ENCODE measurements at places on chromosomes 7 and 10.

DNA sequence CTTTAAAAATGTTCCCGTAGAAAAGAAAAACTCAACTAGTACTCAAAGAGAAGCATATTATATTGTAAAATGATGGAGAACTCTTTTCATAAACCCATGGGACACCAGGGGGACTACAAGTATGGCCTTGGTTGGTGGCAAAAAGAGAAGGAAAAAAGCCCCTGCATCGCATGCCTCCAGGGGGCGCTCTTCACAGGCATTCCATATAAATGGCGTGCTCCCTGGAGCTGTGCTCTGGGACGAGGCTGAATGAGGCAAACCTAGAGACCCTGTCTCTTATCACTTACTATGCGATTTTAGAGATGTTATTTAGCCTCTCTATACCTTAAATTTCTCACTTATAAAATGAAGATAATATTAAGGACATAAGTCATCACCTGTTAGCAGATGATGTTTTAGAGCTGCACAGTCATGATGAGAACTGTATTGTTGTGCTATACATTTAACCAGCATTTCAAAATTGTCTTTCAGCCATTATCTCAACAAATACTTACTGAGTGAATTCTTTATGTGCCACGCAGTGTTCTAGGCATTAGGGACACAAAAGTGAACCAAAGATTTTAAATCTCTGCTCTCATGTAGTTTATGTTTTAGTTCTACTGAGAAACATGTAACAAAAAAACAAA is 105.8 kb downstream of the ARHGAP21 start:
- DNase-seq, result peak; percentile 36

DNA sequence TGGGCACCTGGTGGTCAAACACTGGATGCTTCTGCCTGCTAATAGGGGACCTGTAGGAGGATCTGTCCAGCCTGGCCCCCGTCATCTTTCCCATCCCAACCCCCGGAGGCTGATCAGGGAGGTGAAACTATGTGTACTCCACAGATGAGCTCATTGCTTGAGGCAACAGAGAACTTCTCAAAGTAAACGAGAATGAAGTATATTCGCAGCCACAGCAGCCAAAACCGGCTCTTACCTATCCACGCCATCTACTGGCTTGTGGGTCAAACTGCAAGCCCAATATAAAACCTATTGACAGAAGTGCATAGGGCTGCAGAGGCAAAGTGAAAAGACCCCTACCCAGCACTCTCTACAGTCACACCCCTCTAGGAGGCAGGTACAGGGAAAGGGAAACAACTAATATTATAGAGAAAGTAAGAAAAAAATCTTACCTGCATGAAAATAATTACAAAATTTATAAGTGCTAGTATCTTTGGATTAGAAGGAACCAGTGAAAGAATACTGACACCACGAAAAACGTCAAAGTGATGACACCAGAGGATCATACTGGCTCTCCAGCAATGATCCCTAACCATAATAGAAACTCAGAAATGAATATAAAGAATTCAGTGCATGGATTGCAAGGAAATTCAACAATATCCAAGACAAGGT is 973.5 kb downstream of the ANKRD7 start:
- DNase-seq, result no peak

DNA sequence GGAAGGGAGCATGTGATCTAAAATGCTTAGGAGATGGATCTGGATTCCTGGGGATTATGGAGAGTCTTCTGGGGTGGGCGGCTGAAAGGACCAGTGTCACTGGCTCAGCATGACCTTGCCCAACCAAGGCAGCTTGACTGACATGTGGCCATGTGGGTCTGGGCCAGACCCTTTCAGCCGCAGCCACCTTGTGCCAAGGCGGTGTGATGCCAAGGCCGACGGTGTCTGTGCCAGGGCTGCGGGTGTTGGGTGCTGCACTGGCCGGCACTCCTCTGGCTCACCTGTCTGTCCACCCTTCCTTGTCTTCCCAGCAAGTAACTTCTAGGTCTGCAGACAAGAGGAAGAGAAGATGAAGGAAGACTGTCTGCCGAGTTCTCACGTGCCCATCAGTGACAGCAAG is 8.8 kb downstream of the DEPP1 start:
- no peak for DNase-seq

DNA sequence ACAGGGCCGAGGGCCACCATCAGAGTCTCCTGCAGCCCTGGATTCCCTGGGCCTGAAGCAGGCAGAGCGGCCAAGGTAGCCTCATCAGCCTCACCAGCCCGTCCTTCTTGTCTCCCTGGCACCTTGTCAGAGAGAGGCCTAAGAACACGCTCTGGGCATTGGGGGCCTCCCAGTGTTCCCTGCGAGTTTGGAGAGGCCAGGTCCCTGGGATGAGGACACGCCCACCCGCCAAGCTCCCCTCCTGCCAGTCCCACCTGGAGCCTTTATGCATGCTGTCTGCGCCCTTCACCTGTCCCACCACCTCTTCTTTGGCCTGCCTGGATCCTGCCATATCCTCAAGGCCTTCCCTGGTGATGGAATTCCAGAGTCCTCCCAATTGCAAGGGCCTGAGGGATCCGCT is 69.2 kb downstream of the LHPP start:
- DNase-seq, result no peak

GRCh38 chr10:31320550-31321211 is 1.7 kb downstream of the ZEB1 start:
- DNase-seq, result peak; percentile 78

- no peak for DNase-seq
Measured at GRCh38 chr10:103551619-103552602, 58.4 kb downstream of the NEURL1 start.

GRCh38 chr7:138097064-138097741 is 20.9 kb downstream of the AKR1D1 start:
- no peak for DNase-seq

DNA sequence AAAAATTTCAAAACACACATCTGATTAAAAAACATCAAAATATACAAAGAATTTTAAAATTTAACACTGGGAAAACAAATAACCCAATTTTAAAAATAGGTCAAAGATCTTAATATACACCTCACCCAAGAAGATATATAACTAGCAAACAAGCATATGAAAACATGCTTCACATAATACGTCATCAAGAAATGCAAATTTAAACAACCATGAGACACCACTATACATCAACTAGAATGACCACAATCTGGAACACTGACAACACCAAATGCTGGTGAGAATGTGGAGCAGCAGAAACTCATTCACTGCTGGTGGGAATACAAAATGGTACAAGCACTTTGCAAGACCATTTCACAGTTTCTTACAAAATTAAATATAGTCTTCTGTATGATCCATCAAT is 498.4 kb downstream of the IPMK start:
- DNase-seq, result no peak

GRCh38 chr10:62050346-62050892 is 148.9 kb downstream of the ARID5B start:
- no peak for DNase-seq

GRCh38 chr7:142385491-142386340 is 127.9 kb upstream of the PRSS58 start:
- no peak for DNase-seq

DNA sequence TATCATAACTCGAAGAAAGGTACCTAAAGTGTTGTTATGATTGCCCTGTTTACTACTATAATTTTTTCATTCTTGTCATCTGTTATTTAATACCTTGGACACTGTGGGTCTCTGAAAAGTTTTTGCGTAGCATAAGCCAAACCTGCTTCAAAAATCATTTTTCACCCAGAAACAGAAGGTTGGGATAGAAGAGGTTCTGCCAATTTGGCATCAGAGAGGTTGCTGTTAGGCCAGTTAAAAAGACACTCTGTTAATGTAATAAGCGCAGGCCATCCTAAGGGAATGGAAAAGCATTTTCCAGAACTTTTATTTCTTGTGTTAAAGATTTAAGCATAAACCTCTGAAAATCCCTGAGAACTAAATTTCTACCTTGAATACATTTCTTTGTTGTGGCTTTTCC is 212.2 kb downstream of the BMPER start:
- DNase-seq, result no peak

DNA sequence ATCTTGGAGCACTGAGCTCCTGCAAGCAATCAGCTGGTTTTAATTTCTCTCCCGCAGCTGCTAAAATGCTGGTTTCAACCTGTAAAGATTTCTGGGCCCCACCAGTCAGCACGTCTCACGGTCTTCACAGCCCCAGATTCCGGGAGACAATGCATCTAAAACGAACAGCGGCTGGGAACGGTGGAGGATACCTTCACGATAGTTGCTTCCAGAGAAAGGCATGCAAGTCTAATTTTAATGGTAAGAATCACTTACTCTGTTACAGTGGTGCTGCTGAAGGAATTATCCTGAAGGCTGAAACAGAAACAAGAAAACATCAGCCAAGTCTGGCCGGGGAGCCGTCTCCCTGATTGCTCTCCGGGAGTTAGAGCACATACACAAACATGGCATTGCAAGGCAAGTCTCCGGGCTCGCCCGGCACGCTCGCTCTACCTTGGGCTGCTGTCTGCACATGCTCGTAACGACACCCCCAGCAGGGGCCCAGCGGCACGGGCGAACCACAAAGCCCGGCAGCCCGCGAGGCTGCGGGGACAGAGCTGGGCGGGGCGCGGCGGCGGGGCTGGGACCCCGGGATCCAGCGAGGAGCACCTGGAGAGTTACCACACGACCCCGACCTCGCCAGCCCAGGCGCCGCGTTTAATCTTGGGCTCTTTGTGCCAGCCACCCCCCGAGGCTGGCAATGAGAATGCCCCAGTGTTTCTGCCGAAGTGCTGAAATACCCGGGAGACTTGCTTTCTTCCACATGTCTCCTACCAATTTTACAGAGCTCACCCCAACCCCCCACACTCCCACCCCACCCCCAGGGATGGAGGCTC is at the start of gene FAM13C:
TSS of gene FAM13C (minus strand) at position 406 of the 815 bp plus-strand sequence. CDS start at position 317, 89 bp downstream.
- DNase-seq, result peak; percentile 71

DNA sequence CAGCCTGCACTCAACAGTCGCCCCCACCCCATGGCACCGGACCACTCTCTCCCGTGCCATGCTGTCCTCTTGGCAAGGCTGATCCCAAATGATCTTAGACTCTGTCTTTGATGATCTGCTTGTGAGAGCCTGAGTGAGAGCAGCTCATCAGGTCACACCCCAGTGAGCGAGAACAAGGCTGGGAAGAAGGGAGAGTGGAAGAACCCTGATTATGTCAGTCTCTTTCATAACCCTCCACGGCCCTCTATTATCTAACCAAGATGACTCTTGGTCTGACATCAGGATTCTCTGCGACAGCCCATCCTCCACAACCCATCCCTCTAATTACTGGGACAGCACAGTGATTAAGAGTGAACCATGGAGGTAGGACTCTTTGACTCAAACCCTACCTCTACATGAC is 53.1 kb upstream of the C7orf33 start:
- DNase-seq, result no peak

DNA sequence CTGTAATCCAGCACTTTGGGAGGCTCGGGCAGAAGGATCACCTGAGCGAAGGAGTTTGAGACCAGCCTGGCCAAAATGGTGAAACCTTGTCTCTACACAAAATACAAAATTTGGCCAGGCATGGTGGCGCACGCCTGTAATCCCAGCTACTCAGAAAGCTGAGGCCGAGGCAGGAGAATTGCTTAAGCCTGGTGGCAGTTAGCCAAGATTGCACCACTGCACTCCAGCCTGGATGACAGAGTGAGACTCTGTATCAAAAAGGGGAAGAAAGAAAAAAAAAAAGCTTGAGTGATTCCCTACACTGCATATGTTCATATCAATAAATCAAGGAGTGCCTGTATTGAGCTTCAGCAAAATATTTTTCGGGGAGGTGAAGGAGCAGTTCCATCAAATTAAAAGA is 45.8 kb upstream of the SRRM3 start:
- peak; percentile 72 for DNase-seq

DNA sequence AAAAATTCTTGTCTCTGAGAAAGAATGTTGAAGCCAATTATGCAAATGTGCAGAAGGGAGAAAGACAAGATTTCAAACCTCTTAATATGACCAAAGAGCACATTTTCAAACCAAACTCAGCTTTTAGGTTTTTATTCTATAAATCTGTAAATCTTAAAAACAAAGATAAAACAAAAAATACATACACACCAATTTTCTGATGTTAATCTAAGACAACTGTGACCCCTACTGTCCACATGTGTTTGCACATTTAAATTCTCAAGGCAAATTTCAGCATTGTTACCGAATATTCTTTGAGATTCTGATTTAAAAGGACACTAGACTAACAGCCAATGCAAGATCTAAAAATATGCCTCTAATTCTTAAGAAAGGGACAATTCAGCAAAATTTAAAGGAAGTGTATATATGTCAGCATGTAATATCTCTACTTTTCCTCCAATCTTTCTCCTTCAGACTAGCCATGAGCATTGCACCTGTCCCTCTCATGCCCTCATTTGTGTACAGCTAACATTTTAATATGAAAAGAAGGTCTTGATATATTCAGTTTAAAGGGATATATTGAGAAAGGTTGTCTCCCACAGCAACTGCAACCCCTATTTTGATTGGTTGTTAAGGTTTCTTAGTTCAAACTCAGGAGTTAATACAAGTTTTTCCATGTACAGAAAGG is 417.9 kb downstream of the IPMK start:
- no peak for DNase-seq

DNA sequence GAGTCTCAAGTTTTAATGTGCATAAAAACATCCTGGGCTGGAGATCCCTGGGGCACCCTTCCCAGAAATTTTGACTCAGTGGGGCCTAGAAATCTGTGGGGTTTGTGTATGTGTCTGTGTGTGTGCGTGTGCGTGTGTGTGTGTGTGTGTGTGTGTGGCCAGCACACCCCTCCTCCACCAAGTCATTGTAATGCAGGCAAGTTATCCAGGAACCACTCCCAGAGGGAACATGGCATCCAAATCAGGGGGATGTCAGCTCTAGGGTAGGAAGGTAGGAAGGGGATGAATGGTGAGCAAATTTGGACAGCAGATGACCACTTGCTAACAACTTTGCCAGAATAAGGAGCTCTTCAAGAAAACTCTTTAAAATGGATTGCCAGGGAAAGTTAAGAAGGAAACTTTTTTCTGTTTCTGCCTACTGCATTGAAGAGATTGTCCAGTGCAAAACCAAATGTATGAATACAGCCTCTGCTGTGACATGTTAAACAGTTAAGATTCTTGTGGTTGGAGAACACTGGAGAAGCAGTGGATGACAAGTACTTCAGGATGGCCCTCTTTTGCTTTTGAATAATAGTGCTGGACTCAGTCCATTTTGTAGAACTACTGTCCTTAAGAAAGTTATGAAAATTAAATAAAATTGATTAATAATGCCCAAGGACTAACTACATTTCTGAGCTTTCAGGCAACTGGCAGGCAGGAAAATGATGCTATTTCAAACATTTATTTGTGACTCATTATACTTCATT is 12.3 kb downstream of the STAMBPL1 start:
- no peak for DNase-seq

DNA sequence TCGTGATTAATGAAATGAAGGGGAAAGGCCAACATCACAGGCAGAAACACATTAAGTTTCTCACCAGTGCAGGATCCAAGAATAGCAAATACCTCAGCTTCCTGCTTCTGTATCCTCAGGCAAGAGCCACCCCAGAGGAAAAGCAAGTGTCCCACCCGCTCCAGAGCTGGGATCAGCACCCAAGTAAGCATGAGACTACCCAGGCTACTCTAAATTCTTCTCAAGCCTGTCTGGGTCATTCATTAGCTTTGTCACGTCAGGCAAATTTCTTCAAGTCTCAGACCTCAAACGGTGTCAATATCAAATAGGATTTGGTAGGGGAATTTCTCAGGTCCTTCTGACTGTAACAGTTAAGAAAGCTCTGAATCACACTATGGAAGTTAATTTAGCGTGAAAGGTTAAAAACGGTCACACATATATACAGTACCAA is 59.0 kb downstream of the GNA12 start:
- no peak for DNase-seq
